A673 (cell line): ENCODE measurements at places on chromosomes 7 and 10. TPM values are rescaled to one million over a fixed set of nuclear protein-coding genes. Genes with fewer than 3 reads are reported as not detected.

DNA sequence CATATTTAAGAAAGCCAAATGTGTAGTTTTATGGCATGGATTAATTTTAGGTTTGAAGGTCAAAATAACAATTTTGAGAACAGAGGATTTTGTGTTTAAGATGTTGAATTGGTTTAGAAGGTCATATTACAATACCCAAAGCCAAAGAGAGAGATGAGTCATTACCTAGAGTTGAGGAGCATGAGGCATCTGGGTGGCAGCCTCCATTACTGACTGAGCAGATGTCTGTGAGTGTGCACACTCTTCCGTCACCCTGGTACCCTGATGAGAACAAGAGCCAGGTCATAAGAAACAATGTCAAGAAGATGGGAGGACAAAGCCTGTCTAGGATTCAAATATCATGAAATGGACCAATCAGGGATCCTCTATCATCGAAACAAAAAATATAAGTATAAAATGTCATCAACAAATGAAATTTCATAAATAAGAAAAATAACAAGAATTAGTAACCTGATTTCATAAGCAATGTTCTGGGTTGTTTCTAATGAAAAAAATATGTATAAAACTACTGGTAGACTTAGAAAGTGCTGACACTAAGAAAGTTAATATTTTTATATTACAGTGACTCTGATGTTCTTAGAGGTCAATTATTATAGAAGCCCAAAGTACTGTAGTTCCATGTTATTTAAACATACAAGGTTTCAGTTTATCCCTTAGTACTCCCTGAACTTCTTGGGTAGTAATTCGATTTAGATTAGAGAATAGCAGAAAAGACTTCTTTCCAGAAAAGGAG, 20.0 kb downstream of the CUBN start:
- peak; percentile 12 for DNase-seq
- no peaks in the 10 kb centered on the region for H3K36me3 ChIP-seq
- no peak overlapping the region for H3K4me3 ChIP-seq

- H3K4me3 ChIP-seq, result no peak overlapping the region
- no peak for DNase-seq
- no peak overlapping the region for H3K27ac ChIP-seq
- no peaks in the 10 kb centered on the region for H3K36me3 ChIP-seq
- H3K4me1 ChIP-seq, result no peaks in the 10 kb centered on the region
Observed at GRCh38 chr10:1328981-1329614, 272.9 kb downstream of the WDR37 start.

Gene NRG3
- not detected in 2 replicates for total RNA-seq

Gene PDIA4
- 235 and 254 TPM in 2 replicates for total RNA-seq

Gene ATRNL1
- total RNA-seq, result 2.4 and 3.0 TPM in 2 replicates
